ENCODE measurements at places on chromosomes 2 and 18.

GRCh38 chr2:233470839-233471238 is 95.7 kb downstream of the USP40 start:
- DNase-seq, result no peak

DNA sequence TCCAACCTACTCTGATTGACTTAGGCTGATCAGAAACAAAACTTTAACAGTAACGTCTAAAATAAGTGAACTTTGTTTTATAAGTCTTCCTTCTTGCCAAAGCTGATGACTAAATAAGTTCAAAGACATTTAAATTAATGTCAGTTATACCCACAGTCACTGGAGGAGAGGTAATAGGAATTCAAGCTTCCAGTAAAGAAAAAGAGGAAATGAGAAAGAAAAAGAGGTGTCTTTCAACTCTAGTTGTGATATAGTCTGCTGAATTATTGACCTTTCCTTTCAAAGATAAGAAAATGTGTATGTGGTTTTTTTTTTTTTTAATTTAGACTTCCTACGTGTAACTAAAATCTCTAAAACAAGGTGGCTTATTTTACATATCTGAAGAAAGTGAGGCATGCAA is 191.5 kb downstream of the SLC8A1 start:
- DNase-seq, result no peak

GRCh38 chr2:148813603-148814065 is 61.4 kb upstream of the KIF5C start:
- no peak for DNase-seq

DNA sequence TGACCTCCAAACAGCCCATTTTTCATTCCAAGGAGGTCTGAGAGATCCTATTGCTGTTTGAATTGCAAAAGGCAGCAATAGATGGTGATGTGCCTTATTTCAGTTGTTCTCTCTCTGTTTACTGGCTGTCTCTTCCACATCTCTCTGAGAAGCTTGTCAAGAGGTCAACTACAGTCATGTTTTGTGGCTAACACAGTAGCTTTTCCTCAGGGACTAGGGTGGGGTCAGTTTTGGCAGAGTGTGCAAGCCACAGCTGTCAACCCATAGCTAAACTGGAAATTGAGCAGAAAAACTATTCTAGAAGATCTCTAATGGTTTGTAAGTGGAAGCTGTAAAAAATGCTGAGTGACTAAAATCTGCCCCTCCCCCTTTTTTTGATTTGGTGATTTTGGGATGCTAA is 67.1 kb downstream of the DIS3L2 start:
- no peak for DNase-seq

GRCh38 chr2:120267348-120267747 is 14.7 kb downstream of the RALB start:
- no peak for DNase-seq

DNA sequence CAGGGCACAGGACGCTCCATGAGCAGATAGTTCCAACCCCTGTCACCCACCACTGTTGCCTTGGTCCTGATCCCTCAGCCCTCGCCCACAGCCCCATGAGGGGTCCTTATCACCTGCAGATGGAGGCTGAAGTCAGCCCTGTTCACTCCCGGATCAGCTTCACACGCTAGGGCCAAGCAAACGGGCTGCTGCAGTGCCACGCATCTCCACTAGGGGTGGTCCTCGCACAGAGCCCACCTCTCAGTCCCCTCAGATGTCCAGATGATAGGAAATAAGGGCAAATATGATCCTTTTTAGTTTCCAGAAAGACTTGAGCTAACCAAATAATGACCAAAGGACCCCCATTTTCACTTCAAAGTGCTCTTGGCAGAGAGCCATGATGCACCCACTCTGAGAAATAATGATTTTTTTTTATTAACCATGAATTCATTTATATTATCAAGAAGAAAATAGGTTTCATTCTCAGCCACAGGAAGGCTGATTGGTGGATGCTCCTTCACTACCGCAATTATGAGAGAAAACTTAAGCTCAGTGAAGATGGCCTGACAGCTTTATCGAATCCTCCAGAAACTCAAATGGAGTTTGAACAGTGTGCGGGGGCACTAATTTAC is 71.9 kb upstream of the KLHL29 start:
- no peak for DNase-seq

- DNase-seq, result no peak
Measured at GRCh38 chr2:57217013-57217412, 829.6 kb upstream of the VRK2 start.

GRCh38 chr2:176122683-176123410 is at the start of gene HOXD9:
Gene HOXD9, plus strand, starts transcription at chr2:176122719. Its CDS starts 50 bp downstream, at chr2:176122769.
- no peak for DNase-seq

- DNase-seq, result no peak
Measured at GRCh38 chr18:50282521-50283335, 1.4 kb upstream of the MBD1 start.

- no peak for DNase-seq
Measured at GRCh38 chr2:45982096-45982495, 315.1 kb upstream of the EPAS1 start.

DNA sequence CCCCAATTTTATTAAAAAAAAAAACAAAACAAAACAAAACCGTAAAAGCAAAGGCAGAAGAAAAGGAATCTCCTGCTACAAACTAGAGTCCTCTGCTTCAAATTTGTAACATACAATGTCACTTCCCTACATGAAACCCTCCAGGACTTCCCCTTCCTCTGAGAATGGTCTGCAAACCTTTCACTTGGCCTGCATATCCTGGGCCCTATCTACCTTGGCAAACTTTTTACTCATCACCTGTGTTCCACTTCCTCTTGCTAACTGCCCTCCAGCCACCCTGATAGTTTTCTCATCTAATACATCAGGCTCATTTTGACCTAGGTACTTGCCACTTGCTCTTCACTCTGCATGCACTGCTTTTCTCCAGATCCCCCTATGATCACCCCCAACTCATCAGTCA is 255.5 kb downstream of the ETAA1 start:
- DNase-seq, result no peak

- no peak for DNase-seq
Measured at GRCh38 chr2:164981217-164981990, 26.1 kb upstream of the SLC38A11 start.

- DNase-seq, result no peak
Measured at GRCh38 chr2:150480241-150480640, 7.2 kb downstream of the RND3 start.

DNA sequence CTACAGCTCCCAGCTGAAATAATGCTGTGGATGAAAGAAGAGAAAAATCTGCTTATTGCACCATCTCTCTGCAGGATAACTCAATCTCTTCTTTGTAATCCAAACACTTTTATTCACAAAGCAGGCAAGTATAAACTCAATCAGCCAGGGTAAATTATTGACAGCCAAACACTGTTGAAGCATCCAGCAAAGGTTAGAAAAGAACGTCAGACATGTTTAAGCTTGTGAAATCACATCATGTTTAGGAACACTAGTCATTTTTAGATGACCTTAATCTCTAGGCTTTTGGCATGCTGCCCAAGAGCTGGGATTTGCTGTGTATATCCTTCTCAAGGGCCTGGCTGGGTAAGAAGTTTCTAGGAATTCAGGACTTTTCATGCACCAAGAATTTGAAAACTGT is 1148.1 kb upstream of the FANCL start:
- DNase-seq, result peak; percentile 6

DNA sequence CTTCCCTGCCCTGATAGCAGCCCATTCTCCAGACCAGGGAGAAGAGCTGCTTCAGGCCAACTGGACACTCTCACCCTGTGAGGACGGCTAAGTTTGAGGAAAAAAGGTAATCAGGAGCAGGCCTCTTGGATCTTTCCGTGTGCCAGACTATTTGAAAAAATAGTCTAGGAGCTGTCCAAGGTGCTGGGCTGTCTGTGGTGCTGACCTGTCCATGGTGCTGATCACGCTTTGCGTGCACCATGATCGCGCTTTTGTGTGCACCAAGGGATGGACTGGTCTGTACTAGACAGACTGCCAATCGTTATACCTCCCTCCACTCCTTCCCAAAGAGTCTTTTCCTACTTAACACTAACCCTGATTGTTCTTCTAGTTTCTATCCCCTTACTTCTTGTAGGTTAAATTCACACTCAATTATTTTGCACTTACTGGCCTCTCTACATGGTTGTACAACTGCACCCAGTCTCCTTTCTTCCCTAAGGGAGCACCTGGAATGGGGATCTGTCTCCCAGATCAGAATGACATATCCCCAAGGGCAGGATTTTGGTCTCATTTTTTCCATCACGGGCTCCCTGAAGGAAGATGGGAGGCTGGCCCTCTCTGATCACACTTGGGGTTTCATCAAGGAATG is 295.4 kb downstream of the CELF4 start:
- no peak for DNase-seq

All from NCI-H524 treated with DMSO at 0.1 percent for 48 hours (cell line).